WTC11 (cell line): ENCODE measurements at places on chromosomes 16 and 17. TPM values are rescaled to one million over a fixed set of nuclear protein-coding genes. Genes with fewer than 3 reads are reported as not detected.

MYADML2 gene
- total RNA-seq = 0.44 to 0.62 TPM (median 0.46 TPM) in 3 replicates

DOC2B gene
- total RNA-seq = 2.1 to 2.7 TPM (median 2.5 TPM) in 3 replicates

TLCD3B gene
- total RNA-seq = 28.1 to 30.3 TPM (median 30.2 TPM) in 3 replicates

KRT13 gene
- total RNA-seq = not detected in 3 replicates

- peak; percentile 56 for DNase-seq
- no peaks in the 10 kb centered on the region for H3K27me3 ChIP-seq
- peaks cover 8% of the 10 kb centered on the region for H3K4me1 ChIP-seq
- H3K36me3 ChIP-seq = peaks cover 18% of the 10 kb centered on the region
- H3K4me3 ChIP-seq = no peak overlapping the region
These were observed 58.7 kb downstream of the KLHDC4 start for GRCh38 chr16:87707097-87707496.

GRCh38 chr17:39104657-39105056 lies 46.8 kb downstream of the PLXDC1 start:
- no peak for DNase-seq
- H3K4me1 ChIP-seq = no peaks in the 10 kb centered on the region; the same call in 1 of the 2 replicates
- H3K36me3 ChIP-seq = no peaks in the 10 kb centered on the region
- H3K27ac ChIP-seq = no peak overlapping the region
- no peak overlapping the region for H3K4me3 ChIP-seq

GRCh38 chr16:82955741-82956348 lies 329.1 kb downstream of the CDH13 start:
- DNase-seq = no peak
- H3K36me3 ChIP-seq = no peaks in the 10 kb centered on the region
- H3K4me3 ChIP-seq = no peak overlapping the region
- no peaks in the 10 kb centered on the region for H3K27me3 ChIP-seq

- H3K4me3 ChIP-seq = no peak overlapping the region
- no peak for DNase-seq
- H3K27ac ChIP-seq = no peak overlapping the region
- H3K36me3 ChIP-seq = no peaks in the 10 kb centered on the region
- H3K4me1 ChIP-seq = no peaks in the 10 kb centered on the region
These were observed 240.7 kb downstream of the PARN start for GRCh38 chr16:14389359-14389758.

DNA sequence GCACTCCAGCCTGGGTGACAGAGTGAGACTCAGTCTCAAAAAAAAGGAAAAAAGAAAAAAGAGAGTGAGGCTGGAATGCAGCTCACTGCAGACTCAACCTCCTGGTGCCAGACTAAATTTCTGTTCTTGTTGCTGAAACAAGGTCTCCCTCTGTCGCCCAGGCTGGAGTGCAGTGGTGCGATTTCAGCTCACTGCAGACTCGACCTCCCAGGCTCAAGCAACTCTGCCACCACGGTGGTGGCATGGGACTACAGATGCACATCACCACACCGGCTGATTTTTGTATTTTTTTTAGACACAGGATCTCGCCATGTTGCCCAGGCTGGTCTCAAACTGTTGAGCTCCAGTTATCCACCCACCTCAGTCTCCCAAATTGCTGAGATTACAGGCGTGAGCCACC lies 34.6 kb downstream of the TRIM25 start:
- no peak overlapping the region for H3K27ac ChIP-seq
- DNase-seq = no peak

GRCh38 chr17:78746263-78746948 lies 35.7 kb downstream of the CYTH1 start:
- H3K27me3 ChIP-seq = no peaks in the 10 kb centered on the region
- peaks cover 33% of the 10 kb centered on the region for H3K4me1 ChIP-seq
- peak overlapping the region; percentile 88 for H3K27ac ChIP-seq
- peak overlapping the region; percentile 18; the same call in 1 of the 2 replicates for H3K4me3 ChIP-seq
- no peaks in the 10 kb centered on the region for H3K36me3 ChIP-seq

DNA sequence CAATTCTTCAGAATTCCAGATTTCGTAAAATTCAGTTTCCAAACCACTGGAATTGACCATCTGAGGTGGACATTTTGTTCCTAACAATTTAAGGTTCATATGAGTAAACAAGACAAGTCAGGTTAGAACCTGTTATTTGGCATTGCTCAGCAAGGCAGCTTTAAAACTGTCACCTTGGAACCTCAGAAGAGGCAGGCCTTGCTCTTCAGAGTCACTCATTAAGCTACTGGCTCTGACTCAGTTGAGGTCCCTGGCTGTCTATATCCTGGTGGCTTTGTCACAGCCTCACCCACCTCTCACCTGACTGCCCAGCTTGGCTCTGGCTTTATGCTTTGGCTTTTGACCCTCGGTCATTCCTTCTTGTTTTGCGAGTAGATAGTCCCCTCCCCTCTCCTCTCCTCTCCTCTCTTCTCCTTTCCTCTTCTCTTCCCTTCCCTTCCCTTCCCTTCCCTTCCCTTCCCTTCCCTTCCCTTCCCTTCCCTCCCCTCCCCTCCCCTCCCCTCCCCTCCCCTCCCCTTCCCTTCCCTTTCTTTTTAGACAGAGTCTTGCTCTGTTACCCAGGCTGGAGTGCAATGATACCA lies 238.4 kb downstream of the SHISA9 start:
- H3K4me1 ChIP-seq = peaks cover 13% of the 10 kb centered on the region
- H3K4me3 ChIP-seq = no peak overlapping the region
- no peaks in the 10 kb centered on the region for H3K27me3 ChIP-seq
- H3K36me3 ChIP-seq = peaks cover 2% of the 10 kb centered on the region
- DNase-seq = no peak
- H3K27ac ChIP-seq = no peak overlapping the region

GRCh38 chr16:22031483-22032083 lies 23.7 kb downstream of the MOSMO start:
- H3K4me3 ChIP-seq = no peak overlapping the region
- peaks cover 13% of the 10 kb centered on the region for H3K4me1 ChIP-seq
- H3K27me3 ChIP-seq = no peaks in the 10 kb centered on the region
- peaks cover 4% of the 10 kb centered on the region; the same call in 1 of the 2 replicates for H3K36me3 ChIP-seq
- no peak for DNase-seq

DNA sequence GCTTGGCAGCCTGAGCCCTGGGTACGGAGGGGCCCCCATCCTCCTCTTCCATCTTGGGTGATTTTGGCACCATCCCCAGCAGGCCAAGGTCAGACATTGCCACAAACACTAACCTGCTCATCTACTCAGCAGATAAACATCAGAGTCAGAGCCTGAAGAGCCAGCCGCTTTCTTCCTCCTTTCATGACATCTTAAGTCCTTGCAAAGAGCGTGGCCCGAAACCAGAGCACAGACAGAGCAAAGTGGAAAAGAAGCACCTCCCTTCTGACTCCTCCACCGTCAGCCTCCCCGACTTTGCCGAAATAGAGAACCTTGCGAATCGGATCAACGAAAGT lies 60.4 kb upstream of the RPH3AL start:
- peaks cover 13% of the 10 kb centered on the region for H3K27me3 ChIP-seq
- H3K27ac ChIP-seq = no peak overlapping the region
- 0 out of 2 replicates have a peak, but pooled peaks cover 3% of the 10 kb centered on the region for H3K36me3 ChIP-seq

DNA sequence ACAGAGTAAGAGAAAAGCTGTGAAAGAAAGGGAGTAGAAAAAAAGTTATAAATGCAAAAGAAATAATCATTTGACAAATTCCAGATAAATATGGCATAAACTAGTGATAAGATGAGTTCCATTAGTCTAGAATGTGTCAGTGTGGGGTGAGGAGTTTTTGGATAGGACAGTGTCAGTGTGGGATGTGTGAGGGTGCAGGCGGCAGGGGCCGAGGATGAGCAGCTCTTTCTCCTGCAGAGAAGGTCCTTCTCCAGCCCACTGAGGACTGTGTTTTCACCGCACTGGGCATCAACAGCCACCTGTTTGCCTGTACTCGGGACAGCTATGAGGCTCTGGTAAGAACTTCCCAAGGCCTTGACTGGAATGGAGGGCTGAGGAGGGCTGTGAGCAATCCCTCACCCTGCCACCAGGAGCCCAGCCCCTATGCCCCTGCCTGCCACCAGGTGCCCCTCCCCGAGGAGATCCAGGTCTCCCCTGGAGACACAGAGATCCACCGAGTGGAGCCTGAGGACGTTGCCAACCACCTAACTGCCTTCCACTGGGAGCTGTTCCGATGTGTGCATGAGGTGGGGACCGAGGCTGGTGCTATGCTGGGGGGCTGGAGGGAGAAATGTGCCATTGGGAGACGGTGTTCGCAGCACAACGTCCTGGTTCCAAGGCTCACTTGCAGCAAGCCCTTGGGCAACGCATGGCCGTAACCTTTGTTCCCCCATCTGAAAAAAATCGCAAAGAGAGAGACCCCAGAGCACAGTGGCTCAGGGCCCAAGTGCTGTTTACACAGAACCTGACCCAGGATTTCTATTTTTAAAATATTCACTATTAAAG lies 13.1 kb downstream of the RAPGEFL1 start:
- H3K36me3 ChIP-seq = peaks cover 5% of the 10 kb centered on the region; the same call in 1 of the 2 replicates
- H3K27ac ChIP-seq = peak overlapping the region; percentile 15; the same call in 1 of the 2 replicates
- H3K4me3 ChIP-seq = peak overlapping the region; percentile 79
- peak; percentile 73 for DNase-seq

DNA sequence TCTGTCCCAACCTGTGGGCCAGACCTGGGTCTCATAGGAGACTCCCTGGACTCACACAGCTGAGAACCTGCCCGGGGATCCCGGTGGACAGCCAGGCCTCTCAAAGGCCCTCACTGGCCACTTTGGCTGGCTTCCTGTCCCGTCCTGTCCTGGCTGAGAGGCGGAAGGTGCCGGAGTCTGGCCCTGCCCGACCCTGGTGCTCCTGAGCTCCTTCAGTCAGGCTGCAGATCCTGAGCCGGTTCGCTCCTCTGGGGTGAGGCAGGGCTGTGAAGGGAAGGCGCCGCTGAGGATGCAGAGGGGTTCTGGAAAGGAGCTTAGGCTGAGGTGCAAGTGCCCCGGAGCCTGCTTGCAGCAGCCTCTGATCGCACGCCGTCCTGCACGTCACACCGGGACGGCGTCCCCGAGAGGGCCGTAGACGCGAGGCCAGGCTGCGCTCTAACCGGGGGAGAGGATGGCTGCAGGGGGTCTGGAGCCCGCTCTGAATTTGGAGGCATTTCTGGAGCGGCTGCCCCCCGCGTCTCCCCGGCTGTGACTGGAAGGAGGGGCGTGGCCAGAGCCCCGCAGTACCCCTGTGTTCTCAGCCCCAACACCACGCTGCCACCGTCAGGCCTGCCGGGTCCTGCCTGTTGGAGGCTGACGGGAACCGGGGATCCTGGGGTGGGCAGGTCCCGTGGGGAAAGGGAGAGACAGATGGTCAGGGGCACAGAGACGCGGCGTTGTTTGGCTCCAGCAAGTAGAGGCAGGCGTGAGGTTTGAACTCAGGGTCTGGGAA lies 4.1 kb downstream of the HGS start:
- peaks cover 7% of the 10 kb centered on the region for H3K4me1 ChIP-seq
- DNase-seq = no peak
- no peak overlapping the region for H3K4me3 ChIP-seq
- no peak overlapping the region for H3K27ac ChIP-seq
- H3K27me3 ChIP-seq = no peaks in the 10 kb centered on the region; the same call in 1 of the 2 replicates

- H3K27ac ChIP-seq = no peak overlapping the region
- H3K4me3 ChIP-seq = no peak overlapping the region
- peaks cover 53% of the 10 kb centered on the region for H3K36me3 ChIP-seq
- no peaks in the 10 kb centered on the region; the same call in 1 of the 2 replicates for H3K27me3 ChIP-seq
- no peak for DNase-seq
- no peaks in the 10 kb centered on the region for H3K4me1 ChIP-seq
These were observed 36.3 kb downstream of the OR1D5 start for GRCh38 chr17:3026856-3027751.

DNA sequence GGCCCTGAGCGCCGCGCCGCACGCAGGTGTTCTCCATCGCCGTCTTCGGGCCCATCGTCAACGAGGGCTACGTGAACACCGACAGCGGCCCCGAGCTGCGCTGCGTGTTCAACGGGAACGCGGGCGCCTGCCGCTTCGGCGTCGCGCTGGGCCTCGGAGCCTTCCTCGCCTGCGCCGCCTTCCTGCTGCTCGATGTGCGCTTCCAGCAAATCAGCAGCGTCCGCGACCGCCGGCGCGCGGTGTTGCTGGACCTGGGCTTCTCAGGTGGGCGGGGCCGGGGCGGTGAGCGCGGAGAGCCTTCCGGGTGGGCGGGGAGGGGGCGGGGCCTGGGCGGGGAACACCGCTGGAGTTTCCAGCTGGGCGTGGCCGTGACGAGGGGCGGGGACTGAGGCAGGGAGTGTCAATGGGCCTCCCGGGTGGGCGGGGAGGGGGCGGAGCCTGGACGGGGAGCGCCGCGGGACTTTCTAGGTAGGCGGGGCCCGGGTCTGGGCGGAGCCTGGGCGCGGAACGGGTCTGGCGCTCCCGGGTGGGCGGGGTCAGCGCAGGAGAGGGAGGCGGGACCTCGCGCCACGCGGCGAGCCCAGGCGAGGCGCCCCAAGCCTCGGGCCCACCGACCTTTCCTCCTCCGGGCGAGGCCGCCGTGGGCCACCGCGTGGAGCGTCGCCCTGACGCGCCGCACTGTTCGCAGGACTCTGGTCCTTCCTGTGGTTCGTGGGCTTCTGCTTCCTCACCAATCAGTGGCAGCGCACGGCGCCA lies 2.4 kb downstream of the SYNGR3 start:
- peak overlapping the region; percentile 76 for H3K4me3 ChIP-seq
- peak; percentile 99 for DNase-seq
- peaks cover under 1% of the 10 kb centered on the region; the same call in 1 of the 2 replicates for H3K36me3 ChIP-seq

DNA sequence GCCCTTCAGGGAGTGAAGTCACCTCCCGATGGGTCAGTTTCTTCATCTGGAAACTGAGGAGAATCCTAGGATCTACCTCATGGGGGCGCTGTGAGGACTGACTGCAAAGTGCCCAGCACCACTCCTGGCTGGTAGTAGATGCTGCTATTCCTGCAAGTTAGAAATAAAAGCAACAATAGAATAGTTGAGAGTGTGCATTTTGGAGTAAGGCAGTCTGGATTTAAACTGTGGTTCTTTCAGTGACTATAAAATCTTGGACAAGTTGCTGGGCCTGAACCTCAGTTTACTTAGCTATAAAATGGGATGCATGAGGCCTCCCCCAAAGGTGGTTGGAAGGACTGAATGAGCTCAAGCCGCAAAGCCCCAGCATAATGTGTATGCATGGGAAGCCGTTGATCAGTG lies 70.6 kb downstream of the CYB5B start:
- peak overlapping the region; percentile 68; the same call in 1 of the 2 replicates for H3K27ac ChIP-seq
- no peaks in the 10 kb centered on the region for H3K27me3 ChIP-seq
- H3K4me1 ChIP-seq = peaks cover 12% of the 10 kb centered on the region
- DNase-seq = peak; percentile 77
- no peak overlapping the region for H3K4me3 ChIP-seq

DNA sequence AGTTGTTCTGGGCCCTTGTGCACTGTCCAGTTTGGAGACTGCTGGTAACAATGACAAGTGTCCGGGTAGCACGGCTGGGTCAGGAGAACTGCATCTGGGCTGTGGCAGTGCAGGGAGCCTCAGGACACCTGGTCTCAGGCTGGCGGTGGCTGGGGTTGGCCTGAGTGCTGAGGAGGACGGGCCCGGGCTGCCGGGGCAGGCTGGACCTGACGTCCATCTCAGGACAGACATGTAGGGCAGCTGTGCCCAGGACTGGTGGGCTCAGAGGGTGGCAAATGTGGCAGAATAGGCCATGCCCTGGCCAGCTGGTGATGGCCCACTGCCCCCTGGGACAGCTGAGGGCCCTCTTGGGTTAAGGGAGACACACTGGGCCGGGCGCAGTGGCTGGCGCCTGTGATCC lies 4.2 kb upstream of the NLRC3 start:
- H3K27me3 ChIP-seq = no peaks in the 10 kb centered on the region
- no peak for DNase-seq
- peaks cover 9% of the 10 kb centered on the region for H3K4me1 ChIP-seq
- H3K36me3 ChIP-seq = peaks cover 24% of the 10 kb centered on the region
- no peak overlapping the region for H3K4me3 ChIP-seq

GRCh38 chr17:33864758-33865229 lies 390.3 kb upstream of the CCL2 start:
- H3K4me3 ChIP-seq = no peak overlapping the region
- no peaks in the 10 kb centered on the region for H3K36me3 ChIP-seq
- no peak overlapping the region for H3K27ac ChIP-seq
- no peaks in the 10 kb centered on the region for H3K4me1 ChIP-seq
- H3K27me3 ChIP-seq = no peaks in the 10 kb centered on the region

- H3K36me3 ChIP-seq = peaks cover 2% of the 10 kb centered on the region; the same call in 1 of the 2 replicates
- no peak for DNase-seq
- no peak overlapping the region for H3K4me3 ChIP-seq
- H3K4me1 ChIP-seq = peaks cover 28% of the 10 kb centered on the region
These were observed 117.8 kb downstream of the SLC39A11 start for GRCh38 chr17:72974605-72975232.
